ENCODE measurements at places on chromosomes 2 and 18. TPM values are rescaled to one million over a fixed set of nuclear protein-coding genes. Genes with fewer than 3 reads are reported as not detected.

The NTSR2 gene
- total RNA-seq, result not detected

The PKDCC gene
- total RNA-seq, result 4.0 TPM

The ATIC gene
- 38.0 TPM for total RNA-seq

The PPP1R1C gene
- 1.5 TPM for total RNA-seq

The NEU2 gene
- 1.3 TPM for total RNA-seq
